Activated naive CD4-positive, alpha-beta T cell (primary cell): ENCODE measurements at places on chromosomes 5 and 9.

DNA sequence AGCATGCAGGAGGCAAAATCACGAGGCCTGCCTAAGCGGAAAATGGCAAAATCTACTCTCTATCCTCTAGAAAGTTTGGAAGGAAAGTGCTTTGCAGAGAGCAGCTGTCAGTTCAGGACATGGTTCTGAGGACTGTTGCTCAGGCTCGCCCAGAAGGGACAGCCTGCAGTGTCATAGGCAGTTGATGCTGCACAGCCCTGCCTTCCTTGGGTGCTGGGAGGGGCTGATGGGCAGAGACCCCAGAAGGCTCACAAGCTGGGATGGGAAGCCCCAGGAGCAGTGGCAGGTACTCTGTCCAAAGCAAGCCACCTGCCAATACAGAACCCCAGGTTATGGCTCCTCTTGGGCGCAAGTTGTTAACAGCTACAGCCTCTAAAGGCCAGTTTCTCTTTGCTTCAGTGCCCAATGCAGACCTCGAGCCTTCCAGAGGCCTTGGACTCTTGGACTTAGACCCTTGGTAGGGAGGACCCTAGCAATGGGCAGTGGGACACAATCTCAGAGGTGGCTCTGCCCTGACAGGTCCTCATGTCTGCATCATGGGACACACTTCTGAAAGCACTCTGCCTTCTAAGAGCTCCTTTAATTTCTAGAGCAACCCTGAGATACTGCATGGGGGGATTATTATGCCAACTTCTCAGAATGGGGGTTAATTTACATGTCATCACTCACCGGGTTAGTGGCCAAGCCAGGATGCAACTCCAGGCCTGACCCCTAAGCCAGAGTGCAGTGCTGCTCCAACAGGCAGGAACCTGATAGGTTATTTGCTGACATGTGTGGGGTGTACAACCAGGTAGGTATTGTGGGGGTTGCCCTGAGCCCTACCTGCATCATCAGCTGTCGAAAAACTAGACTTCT lies 57.1 kb downstream of the MACROH2A1 start:
- DNase-seq: no peak

DNA sequence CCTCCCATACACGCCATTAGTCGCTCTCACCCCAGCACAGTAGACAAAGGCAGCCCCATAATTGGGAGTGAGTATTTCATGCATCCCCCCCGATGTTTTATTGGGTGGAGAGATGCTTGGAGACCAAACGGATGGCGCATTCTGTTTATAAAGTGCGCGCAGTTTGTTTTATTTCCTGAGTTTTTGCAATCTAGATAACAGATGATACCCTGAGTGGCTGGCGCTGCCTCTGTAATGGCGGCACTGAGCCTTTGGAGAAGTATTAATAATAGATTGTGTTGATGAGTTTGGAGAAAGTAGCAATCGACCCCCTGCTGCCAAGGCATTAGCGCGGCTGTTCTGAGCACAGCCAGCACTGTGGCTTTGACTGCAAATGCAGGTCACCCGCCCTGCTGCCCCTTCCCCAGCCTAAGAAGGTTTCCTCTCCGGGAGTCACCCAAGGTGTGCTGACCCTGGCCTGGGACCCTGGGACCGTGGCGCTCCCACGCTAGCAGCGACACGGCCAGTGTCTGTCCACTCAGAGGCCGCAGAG lies 74.3 kb downstream of the LMX1B start:
- no peak for DNase-seq

GRCh38 chr5:99775189-99775588 lies 760.0 kb upstream of the FAM174A start:
- DNase-seq: no peak

- no peak for DNase-seq
These were observed 22.1 kb upstream of the UBAP2 start for GRCh38 chr9:34070606-34071324.

DNA sequence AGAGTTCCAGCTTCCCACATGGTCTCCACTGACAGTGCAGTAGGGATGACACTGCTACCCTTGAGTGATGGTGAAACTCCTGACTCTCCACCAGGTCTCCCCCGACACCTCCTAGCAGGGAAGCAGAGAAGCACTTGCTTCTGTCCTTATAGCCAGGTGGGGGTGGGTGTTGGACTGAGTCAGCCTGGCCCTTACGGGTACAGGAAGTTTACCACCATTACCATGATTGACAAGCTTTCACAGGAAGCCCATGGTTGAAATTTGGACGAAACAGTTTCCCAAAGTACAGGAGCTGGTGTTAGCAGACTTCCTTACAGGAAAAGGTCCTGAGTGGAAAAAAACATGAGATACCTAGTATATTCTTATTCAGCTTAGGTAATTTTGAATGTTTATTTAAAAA lies 3.1 kb upstream of the FBXL7 start:
- no peak for DNase-seq

DNA sequence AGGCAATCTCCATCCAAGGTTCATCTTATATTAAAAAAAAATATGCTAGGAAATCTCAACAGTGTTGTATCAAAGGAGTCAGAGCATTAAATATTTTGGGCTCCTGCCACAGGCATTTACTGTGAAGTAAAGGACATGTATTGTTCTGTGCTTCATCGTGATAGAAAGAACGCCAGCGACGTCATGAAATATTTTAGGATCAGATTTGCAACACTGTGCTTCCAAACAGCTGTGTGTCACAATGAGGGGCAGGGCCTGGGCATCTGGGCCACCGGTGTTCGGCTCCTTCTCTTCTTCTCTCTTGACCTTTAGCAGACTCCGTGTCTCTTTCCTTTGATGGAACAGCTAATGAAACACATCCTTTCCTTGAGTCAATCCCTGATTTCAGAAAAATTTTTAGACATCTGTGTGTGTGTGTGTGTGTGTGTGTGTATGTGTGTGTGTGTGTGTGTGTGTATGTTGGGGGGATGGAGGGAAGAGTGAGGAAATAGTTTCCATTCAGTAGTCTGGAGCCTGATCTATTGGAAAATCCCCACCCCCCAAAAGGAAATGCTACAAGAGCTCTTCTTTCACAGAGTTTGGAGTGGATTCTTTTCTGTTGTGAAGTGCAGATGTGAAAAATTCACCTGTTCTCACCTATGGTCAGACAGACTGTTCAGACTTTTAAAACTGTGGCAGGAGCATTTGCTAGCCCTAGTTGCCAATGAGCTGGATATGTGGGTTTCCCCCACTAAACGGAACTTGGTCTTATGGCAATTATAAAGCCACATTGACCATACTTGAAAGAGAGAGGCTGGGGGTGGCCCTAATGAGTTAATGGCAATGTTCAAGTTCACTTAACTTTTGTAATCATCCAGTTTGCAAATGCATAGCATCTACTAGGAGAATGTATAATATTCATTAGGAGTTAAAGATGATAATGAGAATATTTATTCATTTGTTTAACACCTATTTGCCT lies 18.1 kb upstream of the TNC start:
- no peak for DNase-seq

DNA sequence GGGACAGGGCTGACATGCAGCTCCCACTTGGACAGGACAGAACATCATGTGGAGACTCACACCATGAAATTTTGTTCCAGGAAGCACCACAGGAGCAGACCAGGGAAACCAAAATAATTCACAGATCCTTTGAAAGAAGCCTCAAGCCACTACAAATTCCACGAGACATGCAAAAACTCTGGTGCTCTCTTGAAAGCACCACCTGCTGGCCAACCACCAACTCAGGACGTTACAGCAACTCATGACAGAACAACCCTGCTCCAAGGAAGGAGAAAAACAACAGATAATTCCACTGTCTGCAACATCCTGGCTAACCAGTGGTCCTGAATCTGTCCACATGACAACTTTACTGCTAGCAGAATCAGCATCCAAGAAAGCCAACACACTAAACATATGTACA lies 516.0 kb downstream of the SPATA31D1 start:
- DNase-seq: no peak

DNA sequence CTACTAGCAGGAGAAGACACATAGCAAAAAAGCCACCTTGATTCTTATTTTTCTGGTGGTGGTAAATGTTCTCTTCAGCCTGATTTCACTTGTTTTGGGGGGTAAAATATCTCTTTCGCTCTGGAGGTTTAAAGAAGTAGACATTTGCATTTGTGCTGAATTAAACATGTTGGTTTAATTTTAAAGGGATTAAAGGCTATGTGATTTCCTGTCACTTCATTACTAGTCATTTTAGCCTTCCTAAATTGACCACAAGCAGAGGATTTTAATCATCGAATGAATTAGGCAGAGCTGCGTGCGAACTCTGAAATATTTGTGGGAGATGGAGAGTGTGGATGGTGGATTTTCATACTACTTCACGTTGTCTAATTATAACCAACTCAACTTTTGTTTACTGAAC lies 4.8 kb downstream of the RASGRF2 start:
- DNase-seq: no peak

DNA sequence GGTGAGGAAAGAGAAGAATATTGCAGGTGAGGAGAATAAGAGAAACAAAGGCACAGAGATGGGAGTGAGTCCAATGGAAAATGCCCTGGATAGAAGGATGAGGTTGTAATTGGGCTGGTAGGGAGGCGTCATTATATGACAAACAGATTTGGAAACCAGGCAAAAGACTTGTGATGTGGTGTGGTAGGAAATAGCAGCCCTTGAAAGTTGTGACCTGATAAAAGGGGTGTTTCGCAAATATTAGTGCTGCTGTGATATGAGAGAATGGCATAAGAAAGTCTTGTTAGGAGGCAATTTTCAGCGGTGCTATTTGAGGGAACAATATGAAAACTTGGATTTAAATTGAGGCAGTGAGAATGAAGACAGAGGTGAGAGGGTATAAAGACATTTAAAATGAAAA lies 217.5 kb upstream of the ACTBL2 start:
- no peak for DNase-seq

DNA sequence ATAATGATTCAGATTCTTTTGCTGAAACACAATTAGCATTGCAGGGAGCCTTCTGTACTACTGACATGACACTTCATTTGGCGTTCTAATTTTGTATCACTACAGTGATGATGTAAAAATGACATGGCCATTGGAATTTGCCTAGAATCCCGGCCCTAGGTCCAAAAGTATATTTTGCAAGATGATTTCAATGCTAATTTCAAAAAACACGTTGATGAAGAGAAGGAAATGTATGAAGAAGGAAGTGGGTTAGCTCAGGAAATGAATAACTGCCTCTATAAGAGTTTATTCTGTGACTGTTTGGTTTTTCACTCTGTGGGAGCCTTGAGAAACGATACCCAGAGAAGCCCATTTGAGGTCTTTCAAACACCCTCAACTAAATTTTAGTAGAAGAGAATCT lies 59.3 kb downstream of the OSTF1 start:
- no peak for DNase-seq

GRCh38 chr9:87062746-87063145 lies 115.4 kb upstream of the GAS1 start:
- DNase-seq: no peak

DNA sequence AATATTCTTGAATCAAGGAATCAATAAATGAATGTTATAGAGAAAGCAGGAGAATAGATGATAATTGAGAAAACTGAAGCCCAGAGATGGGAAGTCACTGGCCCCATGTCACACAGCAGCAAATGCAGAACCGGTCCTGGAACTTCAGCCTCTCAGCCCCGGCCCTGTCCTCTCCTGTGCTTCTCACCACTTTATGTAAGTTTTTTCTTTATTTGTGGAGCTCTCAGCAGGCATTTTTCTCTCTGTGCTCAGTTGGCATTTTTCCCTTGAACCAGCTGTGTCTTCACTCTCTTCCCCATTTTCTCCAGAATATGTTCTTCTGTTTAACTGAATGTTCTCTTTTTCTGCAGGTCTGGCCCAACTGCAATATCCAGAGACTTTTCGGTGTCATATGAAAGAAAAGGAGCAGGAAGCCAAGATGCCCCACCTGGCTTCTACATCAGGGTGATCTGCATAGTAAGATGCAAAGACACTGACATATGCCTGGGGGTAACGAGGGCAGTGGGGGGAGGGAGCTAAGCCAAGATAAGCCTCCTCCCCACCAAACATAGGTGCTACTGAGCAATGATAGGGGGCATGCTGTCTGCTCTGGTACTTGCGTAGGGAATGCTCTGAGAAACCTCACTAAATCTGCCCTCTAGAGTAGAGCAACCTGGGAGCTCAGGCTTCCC lies 12.8 kb upstream of the LCP2 start:
- no peak for DNase-seq

GRCh38 chr5:90144625-90145327 lies 264.8 kb downstream of the CETN3 start:
- no peak for DNase-seq

GRCh38 chr9:86009133-86009532 lies 68.2 kb downstream of the NAA35 start:
- DNase-seq: no peak

DNA sequence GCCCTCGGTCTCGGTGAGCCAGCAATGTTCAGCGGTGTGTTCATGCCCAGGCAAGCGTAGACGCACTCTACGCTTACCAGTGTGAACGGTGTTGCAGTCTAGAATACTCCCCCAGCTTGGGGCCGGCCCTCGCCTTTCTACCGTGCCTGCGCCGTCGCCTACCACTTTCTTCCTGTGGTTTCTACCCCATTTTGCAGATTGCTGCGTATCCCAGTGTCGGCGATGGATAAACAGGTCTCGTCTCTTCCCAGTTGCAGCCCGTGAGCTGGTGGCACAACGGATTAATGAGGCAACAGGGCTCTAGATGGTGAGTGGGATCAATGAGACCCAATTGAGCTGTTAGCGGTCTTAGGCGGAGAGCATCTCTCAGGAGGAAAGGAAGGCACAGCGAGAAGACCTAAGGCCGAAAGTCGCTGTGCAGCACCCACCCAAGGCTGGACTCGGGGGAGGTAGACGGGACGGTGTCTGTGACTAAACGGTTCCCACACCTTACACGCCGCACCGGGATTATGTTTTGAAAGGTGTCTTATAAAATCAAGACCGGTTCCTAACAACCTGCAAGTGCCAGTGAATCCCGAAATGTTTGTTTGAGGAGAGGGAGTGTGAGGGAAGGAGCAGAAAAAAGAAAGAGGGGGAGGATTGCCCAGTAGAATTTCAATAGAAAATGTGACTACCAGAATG lies 5.8 kb downstream of the OTP start:
- no peak for DNase-seq

GRCh38 chr9:76595645-76596044 lies 136.7 kb downstream of the GCNT1 start:
- no peak for DNase-seq

DNA sequence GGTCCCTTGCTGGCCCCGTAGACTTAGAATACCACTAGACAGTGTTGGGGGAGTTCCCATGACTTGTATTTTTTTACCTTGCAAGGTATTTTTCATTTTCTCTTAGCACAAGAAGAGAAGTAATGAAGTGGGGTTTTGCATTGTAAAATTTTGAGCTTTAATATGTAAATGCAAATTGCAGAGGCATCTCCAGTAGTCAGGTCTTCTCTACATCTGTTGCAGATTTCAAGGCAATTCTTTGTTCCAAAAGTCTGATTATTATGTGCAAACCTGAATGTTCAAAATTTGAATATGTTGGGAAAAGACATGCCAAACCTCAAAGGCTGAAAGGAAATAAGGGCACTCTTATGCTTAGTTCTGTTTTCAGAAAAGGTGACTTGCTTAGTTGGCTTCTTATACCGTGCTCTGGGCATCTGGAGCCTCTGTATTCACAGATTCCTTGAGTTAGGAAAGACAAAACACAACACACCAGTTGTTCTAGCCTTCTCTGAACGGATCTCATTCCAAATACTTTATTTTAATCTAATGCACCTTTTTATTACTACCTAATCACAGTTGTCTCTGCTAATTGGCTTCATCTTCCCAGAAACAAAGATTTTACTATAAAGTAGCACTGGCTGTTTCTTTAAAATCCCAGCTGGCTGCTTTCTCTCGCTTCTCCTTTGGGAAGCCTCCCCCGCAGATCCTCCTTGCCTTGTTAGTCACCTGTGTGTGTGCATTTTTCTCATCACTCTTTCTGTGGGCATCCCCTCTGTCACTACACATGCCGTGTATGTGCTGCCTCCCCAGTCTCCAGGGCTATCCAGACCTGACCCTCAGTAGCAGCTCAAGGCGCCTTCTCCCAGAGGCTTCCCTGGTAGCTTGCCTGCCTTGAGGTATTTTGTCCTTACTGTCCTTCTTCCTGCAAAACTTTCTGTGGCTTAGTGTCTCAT lies 138.2 kb downstream of the TLE4 start:
- no peak for DNase-seq
